ENCODE measurements at places on chromosomes 2 and 18. TPM values are rescaled to one million over a fixed set of nuclear protein-coding genes. Genes with fewer than 3 reads are reported as not detected.

Gene MROH2A
- total RNA-seq, result not detected

Gene POTEJ
- total RNA-seq, result not detected

Gene GRP
- total RNA-seq, result not detected

Gene OXER1
- 2.2 TPM for total RNA-seq

Gene UGT1A10
- 0.08 TPM for total RNA-seq

Gene PIEZO2
- 7.2 TPM for total RNA-seq

Gene MC4R
- total RNA-seq, result not detected

Gene C2orf80
- not detected for total RNA-seq

Gene EFR3B
- 0.33 TPM for total RNA-seq

Gene TET3
- 5.0 TPM for total RNA-seq

Gene PROM2
- total RNA-seq, result 0.19 TPM

Gene SUMO1
- 42.7 TPM for total RNA-seq

Gene TRIM43
- total RNA-seq, result not detected

Gene AMER3
- not detected for total RNA-seq

Gene SAG
- total RNA-seq, result not detected

Gene RESP18
- total RNA-seq, result not detected

Gene MAP2
- 4.2 TPM for total RNA-seq

Gene TLX2
- not detected for total RNA-seq

Gene FLACC1
- 1.2 TPM for total RNA-seq

Gene PTH2R
- total RNA-seq, result 0.08 TPM

Gene ATP8B1
- total RNA-seq, result 3.9 TPM

Gene AGXT
- 1,548 TPM for total RNA-seq

Gene PPP4R3B
- total RNA-seq, result 57.7 TPM

Gene TTN
- total RNA-seq, result 0.28 TPM

Gene KIF3C
- total RNA-seq, result 0.67 TPM

Gene AFF3
- total RNA-seq, result 3.5 TPM

Gene SERPINB11
- total RNA-seq, result not detected

Gene TUBA3E
- total RNA-seq, result not detected

Gene OTOS
- total RNA-seq, result not detected

Gene TM4SF20
- not detected for total RNA-seq

Gene IL1F10
- not detected for total RNA-seq

All from liver (tissue), 10 donors.